ENCODE measurements at places on chromosomes 2 and 18.

DNA sequence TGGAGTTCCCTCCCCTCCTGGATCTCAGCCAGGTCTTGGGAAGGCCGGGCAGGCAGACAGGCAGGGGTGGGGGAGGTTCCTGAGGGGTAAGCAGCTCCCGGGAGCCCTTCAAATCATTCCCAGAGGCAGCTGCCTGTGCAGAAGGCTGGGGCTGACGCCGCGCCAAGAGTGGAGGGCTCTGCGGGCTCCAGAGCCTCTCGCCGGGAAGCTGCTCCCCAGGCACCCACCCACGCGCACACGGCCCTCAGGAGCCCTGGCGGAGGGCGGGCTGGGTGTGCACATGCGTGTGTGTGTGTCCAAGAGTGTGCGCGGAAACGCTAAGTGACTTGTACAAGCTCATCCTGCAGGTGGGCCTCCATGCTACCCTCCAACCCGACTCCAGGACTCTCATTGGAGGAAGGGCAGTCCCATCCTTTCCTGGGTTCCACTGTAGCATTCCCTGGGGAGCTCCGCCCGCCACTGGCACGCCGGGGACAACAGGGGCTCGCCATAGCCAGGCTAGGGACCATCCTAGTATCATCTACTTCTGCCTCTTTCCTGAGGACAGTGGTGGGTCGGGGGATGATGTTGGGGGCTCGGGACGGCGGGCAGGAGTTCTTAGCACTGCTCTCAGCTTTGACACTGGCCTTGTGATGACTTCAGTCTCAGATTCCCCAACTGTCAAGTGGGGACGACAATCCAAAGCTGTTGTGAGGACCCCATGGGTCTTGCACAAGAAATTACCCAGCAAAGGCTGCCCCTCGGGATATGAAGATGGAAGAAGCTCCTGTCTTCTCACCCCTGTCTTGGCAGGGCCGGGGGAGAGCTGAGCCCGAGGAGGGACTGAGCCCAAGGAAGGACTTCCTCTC, 50.3 kb downstream of the INHBB start:
- DNase-seq = no peak

DNA sequence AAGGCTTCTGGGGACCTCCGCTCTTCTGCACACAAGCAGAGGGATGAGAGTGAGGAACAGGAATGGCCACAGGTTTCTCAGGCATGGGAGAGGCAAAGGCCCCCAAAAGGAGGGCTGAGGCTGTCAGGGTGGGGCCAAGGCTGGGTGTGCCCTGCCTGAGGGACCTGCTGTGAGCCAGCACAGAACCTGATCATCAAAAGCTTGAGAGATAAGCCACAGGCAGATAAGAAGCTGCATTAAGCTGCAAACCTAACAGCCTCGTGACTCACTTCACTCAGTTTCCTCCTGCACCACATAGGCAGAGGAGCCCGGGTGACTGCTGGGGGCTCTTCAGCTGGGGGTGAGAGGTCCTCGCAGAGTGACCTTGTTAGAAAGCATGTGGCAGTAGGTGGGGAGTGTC, 64.5 kb upstream of the LAPTM4A start:
- no peak for DNase-seq

GRCh38 chr2:81648370-81648769, 1343.8 kb upstream of the LRRTM1 start:
- DNase-seq = no peak

- DNase-seq = peak; percentile 47
These were observed 15.6 kb downstream of the ODC1 start for GRCh38 chr2:10432311-10433181.

DNA sequence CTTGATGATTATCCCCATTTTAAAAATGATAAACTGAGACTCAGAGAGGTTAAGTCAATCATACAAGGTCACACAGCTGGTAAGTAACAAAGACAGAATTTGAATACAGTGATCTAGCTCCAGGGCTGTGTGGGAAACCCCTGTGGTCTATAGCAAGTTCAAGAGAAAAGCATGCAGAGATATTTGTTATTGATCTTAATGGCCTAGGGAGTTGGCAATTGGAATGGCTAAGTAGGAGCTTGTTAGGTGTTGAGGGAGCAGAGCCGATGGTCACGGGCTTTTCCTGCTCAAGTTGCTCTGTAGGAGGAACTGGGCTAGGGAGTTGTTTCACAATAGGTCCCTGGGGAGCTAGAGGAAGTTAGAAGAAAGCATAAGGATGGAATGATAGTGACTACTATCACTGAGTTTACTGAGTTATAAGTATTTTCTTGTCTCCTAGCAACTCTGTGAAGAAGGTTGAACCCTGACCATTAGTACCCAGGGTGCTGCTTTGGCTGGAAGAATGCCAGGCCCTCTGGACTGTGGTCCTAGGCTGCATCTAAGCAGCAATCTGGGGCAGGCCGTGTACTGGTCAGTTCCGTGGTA, 30.0 kb downstream of the RNF125 start:
- DNase-seq = peak; percentile 78

GRCh38 chr2:109374548-109375130, 239.1 kb downstream of the SEPTIN10 start:
- no peak for DNase-seq

DNA sequence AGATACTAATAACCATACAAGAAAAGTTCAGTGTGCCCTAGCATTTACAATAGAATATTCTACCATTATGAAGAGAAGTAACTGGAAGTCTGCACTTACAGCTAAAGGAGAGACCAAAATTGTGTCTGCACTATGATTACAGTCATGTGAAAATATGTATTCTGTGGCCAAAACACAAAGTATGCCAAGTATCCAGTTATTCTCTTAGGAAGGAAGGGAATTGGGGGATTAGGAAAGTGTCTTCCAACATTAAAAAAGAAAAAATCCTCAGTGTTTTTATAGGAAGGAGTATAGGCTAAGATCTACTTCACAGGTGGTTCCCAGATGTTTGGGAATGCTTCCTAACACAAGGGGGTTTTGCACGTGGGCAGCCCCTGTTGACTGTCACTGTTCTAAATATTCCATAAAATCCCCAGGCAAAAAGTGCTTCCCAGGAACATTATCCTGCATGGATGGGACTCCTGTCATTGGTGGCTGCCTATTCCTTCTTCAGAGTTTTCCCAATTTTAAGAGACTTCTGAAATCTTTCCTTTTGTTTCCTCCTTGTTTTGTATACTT, 180.2 kb upstream of the KLHL29 start:
- no peak for DNase-seq

DNA sequence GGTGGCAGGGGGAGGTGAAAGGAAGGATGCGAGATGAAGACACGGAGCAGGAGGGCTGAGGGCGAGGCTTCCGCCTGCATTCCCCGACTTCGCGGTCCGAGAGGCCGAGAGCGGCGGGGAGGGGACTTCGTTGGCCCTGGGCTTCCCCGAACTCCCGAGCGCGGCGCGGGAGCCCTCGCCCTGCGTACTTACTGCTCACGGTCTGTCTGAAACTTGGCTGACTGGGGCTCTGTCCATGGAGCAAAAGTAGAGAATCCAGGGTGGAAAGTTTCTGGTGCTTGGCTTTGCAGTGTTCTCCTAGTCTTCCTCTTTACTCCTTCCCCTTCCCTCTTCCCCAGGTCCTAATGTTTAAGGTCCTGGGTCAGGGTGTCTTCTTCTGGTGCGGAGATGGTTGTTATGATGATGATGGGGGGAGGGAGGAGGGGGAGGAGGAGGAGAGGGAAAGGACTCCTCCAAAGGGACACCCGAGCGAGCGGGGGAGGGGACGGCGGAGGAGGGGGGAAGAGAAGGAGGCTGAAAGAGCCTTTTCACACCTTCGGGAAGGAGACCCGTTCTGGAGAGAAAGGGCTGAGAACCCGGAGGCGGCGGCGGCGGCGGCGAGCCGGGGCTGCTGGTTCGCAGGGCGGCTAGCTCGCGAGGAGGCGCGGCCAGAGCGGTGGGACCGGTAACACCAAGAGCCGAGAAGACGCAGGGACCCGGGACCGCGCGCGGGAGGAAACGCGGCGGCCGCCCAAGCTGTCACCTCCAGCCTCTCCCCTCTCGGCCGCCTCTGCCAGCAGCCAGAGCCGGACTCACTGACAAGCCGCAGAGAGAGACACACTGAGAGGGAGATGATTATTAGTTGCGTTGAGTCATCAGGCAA, at the start of gene SATB2:
Gene SATB2 (minus strand): TSS at position 793 of the 862 bp plus-strand sequence. CDS start 1,902 bp downstream, outside the sequence.
- peak; percentile 34 for DNase-seq

DNA sequence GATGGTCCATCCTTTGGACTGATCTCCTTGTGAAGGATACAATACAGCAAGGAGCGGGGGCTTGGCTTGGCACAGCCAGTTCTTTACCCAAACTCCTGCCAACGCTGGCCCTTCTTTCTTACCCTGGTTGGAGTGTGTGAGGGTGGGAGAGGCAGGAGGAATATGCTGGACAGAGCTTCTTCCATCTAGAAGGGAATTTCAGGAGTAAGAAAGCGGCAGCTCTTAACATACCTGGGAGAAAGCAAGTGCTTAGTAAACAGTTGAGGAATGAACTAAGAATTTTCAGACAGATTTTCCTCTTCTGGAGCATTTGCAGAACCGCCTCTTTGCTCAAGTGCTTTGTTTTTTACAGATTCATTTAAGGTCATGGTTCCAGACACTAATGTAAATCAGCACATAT, 72.8 kb downstream of the NEDD4L start:
- DNase-seq = no peak

- peak; percentile 5 for DNase-seq
These were observed 94.0 kb downstream of the MYCN start for GRCh38 chr2:16034151-16034974.

- no peak for DNase-seq
These were observed 16.9 kb downstream of the CYP26B1 start for GRCh38 chr2:72130659-72131360.

GRCh38 chr2:72011370-72011689, 136.3 kb downstream of the CYP26B1 start:
- no peak for DNase-seq

GRCh38 chr2:21710496-21710895, 586.7 kb downstream of the TDRD15 start:
- DNase-seq = no peak

DNA sequence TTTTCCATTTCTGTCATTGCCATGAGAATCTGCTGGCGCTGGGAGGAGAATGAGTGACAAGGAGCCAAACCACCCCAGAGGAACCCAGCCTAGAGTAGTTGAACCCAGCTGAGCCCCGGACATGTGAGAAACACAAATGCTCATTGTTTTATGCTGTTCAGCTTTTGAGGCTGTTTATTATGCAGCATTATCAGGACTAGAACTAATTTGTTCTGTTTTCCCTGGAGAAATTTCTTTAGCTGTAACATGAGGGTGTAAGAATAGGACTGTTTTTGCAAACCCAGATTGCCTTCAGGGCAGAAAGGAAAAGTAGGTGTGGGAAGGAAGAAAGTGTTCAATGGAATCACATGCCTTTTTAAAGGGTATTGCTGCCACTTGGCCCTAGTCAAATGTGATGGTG, 28.5 kb upstream of the DOCK10 start:
- DNase-seq = no peak

DNA sequence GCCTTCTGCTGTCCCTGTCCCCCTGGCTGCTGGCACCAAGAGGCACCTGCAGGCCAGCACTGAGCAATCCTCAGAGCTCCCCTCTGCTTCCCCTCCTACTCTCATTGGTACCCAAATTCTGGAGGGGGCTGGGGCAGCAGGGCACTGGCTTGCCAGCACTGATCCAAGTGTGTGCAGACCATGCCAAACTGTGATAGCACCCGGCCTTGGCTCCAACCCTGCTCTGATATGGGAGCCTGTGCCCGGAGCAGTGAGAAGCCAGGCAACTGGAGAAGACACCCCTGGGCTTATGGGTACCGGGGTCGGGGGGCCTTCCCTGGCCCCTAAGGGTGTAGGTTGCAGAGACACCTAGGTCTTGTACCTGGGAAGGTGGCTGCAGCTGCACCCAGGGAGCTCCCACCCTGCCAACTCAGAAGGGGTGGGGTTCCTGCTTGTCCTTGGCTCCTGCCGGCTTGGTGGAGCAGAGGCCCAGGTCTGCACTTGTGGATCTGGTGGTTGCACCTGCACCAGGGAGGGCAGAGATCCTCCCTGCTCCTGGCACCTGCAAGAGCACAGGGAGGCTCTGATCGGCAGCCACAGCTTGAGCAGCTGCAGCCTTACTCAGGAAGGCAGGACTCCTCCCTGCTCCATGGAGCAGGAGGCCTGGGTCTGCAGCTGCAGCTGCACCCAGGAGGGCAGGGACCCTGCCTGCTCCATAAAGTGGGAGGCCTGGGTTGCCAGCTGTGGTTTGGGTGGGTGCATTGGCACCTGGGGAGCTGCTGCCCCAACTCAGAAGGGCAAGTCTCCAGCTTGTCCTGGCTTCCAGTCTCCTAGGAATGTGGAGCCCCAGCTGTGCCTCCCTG, 96.3 kb downstream of the BCL2L11 start:
- no peak for DNase-seq

DNA sequence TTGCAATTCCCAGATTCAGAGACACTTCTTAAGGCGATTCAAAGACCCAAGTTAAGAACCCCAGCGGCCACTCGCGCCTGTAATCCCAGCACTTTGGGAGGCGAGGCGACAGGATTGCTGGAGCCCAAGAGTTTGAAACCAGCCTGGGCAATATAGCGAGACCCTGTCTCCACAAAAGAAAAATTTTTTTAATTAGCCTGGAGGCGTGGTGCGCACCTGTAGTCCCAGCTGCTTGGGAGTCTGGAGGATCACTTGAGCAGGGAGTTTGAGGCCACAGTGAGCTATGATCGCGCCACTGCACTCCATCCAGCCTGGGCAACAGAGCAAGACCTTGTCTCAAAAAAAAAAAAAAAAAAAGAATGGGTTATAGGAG, 585 bp upstream of the ANAPC1 start:
- no peak for DNase-seq

DNA sequence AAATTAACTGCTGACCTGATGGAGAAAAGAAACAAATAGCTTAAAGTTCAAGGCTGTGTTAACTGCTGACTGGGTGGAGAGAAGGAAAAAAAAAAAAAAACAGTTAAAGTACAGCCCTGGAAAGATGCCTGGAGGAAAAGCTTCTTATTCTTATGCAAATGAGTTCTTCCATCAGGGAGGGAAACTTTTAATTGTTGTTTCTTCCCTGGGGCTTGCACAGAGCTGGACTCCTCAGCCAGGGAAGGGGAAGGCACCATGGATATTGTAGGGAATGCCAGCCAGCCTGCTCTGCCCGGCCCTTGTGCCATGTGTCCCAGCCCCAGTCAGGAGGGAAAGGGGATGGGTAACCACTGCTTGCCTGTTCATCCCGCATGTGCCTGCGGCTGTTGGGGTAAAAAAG, 833.1 kb upstream of the CRIM1 start:
- no peak for DNase-seq

GRCh38 chr18:75923169-75923568, 495.7 kb upstream of the SMIM21 start:
- DNase-seq = no peak

DNA sequence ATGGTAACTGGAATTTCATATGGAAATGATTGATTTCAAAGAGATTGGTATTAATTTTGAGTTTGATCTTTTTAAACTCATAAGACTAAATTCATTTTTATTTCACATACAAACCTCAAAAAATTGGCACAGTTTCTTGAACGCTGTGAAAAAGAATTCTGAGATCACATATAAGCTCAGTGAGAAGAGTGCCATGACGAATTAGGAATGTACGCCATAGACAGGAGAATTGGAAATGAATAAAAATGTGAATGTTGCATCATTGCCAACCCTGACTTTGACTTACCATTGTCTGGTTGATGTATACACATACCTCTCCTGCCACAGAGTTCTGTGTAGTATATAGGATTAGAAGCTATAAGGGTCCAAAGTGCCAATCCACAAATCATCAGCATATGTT, 290.4 kb upstream of the ZC3H15 start:
- DNase-seq = no peak

- peak; percentile 8 for DNase-seq
These were observed 93.7 kb upstream of the WDR75 start for GRCh38 chr2:189347540-189347939.

Measured in suppressor macrophage treated with lipopolysaccharide for 4 hours (primary cell).